ENCODE measurements at places on chromosomes 4 and X. TPM values are rescaled to one million over a fixed set of nuclear protein-coding genes. Genes with fewer than 3 reads are reported as not detected.
A peak's percentile ranks its signal among the peaks of the same experiment; 100 is the strongest.

The CTAG1A gene
- total RNA-seq, result not detected

DNA sequence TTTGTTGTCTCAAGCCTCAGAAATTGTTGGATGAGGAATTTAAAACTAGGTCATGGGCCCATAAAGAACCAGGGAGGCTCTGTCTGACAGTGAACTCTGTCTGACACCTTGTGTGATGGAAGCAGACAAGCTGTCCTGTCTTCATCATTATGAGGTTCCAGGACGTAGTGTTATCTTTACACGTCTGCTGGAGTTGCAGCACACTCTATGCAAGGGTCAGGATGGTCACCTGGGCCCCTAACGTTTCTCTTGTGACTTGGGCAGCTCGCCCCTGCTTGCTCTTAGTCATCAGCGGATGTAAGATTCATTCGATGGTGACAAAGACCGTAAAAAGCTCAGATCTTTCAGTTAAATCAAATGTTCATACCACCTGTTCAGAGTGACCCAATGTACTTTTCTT lies 92.0 kb upstream of the ADGRG2 start:
- H3K27me3 ChIP-seq, result no peaks in the 10 kb centered on the region
- DNase-seq, result no peak
- no peak overlapping the region for H3K4me3 ChIP-seq
- H3K27ac ChIP-seq, result no peak overlapping the region
- no peaks in the 10 kb centered on the region for H3K4me1 ChIP-seq

DNA sequence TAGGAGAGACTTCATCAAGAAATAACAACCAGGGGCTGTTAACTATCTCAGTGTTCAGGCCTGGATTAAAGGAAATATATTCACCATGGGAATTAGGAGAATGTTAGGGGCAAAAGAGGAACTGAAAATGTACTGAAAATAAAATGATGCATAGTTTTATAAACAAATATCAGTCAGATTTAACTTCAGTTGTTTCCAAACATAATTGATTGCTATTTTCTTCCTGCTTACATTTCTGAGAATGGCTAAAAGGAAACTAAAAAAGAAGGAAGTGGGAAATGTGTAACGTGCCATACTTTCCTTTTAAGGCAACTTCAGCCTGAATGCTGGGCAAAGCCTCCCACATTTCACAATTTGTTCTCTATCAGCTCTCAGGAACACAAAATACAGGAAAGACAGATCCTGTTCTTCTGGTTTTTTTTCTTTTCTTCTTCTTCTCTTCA lies 178.1 kb downstream of the MAML3 start:
- H3K27ac ChIP-seq, result peak overlapping the region; percentile 22
- peaks cover 6% of the 10 kb centered on the region for H3K4me1 ChIP-seq
- H3K4me3 ChIP-seq, result no peak overlapping the region
- peak; percentile 56 for DNase-seq

DNA sequence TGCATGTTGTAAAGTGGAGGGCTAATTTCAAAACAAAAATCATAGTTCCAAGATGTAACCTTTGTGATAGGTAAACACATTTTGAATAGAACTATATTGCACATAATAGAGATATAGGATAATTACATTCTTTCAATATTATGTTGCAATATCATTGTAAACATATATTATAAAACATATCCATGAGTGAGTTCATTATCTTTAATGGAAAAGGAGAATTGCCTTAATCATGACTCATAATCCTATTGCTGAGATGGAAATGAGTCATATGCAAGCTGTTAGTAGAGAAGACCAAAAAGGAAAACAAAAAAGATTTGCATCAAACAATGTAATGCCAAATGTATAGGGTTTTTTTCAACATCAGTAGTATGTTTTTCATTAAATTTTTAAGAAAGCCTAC lies 73.7 kb upstream of the WDR44 start:
- DNase-seq, result peak; percentile 52
- no peak overlapping the region for H3K27ac ChIP-seq
- H3K36me3 ChIP-seq, result no peaks in the 10 kb centered on the region
- no peaks in the 10 kb centered on the region for H3K27me3 ChIP-seq
- no peaks in the 10 kb centered on the region for H3K4me1 ChIP-seq
- no peak overlapping the region for H3K4me3 ChIP-seq

GRCh38 chrX:139967300-139967699 lies 2.0 kb upstream of the CXorf66 start:
- no peak overlapping the region for H3K4me3 ChIP-seq
- H3K27me3 ChIP-seq, result no peaks in the 10 kb centered on the region
- no peak for DNase-seq
- no peaks in the 10 kb centered on the region for H3K36me3 ChIP-seq

DNA sequence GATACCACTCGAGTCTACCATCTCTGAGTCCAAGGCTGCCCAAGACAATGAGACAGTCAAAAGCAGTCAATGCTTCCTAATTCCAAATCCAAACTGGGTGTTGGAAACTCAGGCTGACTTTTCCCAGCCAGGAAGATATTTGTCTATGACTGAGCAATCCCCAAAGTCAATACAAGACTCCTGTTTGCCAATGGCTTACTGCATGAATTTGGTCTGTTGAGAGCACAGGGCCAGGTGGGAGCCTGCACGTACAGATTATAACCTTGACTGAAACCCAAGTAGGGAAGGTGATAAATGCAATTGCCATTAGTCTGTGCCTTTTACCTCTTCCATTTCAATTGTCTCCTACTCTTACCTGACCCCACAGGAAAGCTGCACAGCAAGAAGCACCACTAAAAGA lies 72.6 kb upstream of the PPARGC1A start:
- H3K4me3 ChIP-seq, result no peak overlapping the region
- peaks cover 5% of the 10 kb centered on the region for H3K27me3 ChIP-seq
- no peak overlapping the region for H3K27ac ChIP-seq
- no peak for DNase-seq
- no peaks in the 10 kb centered on the region for H3K36me3 ChIP-seq

All from IMR-90 (cell line).